Substantia nigra (tissue), 51 donors: ENCODE measurements at places on chromosomes 11 and 22.

DNA sequence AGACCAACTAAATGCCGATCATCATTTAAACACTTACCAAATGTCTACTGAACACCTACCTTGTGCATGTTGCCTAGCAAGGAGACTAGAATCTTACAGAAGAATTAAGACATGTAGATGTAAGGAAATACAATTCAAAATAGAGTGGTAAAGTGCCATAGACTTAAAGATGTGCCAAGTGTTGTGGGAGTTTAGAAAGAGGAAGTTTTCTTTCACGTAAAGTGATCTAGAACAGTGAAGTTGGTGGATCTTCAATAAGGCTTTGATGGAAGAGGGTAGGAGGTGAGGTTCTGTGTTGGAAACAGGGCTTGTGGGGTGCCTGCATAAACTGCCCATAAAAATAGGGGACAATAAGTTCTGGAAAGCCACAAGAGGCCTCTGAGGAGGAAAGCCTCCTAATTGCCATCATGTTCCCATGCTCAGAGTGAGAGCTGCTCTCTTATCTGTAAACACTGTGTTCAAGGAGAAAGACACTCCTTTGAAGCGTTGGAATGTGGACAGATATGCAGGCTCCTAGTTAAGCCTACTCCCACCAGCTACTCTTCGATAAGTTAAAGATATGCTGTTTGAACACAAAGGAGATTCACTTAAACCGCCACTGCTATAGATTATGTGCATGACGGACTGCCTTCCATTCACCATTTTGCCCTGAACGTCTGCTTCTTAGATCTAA lies 66.7 kb downstream of the HSD17B12 start:
- DNase-seq = no peak

DNA sequence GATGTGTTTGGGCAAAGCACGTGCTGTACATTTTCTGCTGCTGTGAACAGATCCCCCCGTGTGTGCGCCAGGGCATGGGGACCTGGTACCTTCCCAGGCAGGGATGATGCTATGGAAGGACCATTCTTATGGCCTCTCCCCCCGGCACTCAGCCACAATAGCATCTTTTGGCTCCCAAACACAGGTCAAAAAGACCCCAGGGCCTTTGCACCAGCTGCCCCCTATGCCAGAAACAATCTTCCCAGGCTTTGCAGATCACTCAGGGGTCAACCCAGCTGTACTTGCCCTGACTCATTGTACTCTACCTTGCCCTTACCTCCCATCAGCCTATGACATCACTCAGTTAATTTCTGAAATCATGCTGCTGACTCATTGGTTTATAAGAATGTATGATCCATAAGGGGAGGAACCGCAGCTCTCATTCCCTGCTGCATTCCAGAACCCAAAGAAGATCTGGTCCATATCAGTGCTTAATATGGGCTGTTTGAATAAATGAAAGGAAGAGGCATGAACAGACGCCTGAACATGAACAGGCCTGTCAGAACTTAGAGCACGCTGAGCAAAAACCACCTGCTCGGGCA lies 100.7 kb downstream of the CELSR1 start:
- DNase-seq = no peak

GRCh38 chr11:64098318-64098831 lies 62.6 kb downstream of the FLRT1 start:
- peak; percentile 27 for DNase-seq

- no peak for DNase-seq
These were observed 21.7 kb downstream of the KIAA0930 start for GRCh38 chr22:45218976-45219375.

DNA sequence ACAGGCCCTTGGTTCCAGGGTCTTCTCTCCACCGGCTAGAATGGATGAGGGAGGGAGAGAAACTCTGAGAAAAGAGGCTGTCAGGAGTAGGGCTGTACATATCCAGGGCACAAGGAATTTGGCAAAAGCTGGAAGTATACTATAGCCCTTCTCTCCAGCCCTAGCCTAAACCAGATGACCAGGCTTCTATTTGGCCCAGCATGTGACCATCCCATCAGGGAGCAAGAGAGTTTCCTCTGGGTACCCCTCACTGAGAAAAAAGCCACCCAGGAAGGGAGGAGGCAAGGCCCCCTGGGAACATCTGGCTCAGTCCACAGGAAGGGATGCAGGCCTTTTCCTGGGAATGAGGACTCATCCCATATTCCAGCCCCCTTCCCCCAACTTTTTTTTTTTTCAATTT lies 8.3 kb downstream of the CD44 start:
- DNase-seq = no peak

- DNase-seq = no peak
These were observed 2.6 kb downstream of the KLHDC7B start for GRCh38 chr22:50548040-50548920.

- DNase-seq = no peak
These were observed 32.3 kb downstream of the MUC5B start for GRCh38 chr11:1255151-1255550.

- DNase-seq = peak; percentile 67
These were observed at the start of gene PLAAT4 for GRCh38 chr11:63536669-63537292. TSS of gene PLAAT4 (plus strand) at chr11:63536808. CDS start at chr11:63536869, 61 bp downstream.

DNA sequence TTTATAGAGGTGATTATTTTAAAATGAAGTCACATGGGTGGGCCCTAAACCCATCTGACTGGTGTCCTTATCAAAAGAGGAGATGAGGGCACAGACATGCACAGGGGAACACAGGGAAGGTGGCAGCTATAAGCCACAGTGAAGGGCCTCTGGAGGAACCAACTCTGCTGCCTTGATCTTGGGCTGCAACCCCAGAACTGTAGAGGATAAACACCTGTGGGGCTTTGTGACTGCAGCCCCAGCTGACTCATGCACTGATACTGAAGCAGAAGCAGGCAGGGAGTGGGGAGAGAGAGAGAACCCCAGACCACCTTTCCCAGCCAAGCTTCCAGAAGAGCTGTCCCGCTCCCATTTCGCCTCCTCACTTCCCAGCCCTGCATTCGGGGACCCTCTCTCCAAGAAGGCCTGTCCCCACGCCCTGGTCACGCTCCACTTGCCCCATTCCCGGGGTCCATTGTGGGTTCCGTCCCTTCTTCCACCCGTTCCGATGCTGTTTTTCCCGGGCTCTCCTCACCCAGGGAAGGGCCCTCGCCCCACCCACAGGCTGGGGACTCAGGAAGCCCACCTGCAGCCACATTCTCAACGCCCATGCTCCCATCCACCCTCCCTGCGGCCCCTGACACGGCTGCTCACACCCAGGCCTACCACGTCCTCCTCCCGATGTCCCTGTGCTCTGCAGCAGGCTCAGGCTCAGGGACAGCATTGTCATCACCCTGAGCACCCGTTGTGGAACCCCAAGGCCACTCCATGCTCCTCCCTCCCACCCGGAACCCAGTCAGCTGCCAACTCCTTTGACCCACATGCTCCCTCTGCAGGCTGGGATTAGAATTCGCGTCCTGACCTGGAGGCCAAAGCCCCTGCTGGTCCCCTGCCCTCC lies 90.8 kb upstream of the SHANK2 start:
- no peak for DNase-seq

DNA sequence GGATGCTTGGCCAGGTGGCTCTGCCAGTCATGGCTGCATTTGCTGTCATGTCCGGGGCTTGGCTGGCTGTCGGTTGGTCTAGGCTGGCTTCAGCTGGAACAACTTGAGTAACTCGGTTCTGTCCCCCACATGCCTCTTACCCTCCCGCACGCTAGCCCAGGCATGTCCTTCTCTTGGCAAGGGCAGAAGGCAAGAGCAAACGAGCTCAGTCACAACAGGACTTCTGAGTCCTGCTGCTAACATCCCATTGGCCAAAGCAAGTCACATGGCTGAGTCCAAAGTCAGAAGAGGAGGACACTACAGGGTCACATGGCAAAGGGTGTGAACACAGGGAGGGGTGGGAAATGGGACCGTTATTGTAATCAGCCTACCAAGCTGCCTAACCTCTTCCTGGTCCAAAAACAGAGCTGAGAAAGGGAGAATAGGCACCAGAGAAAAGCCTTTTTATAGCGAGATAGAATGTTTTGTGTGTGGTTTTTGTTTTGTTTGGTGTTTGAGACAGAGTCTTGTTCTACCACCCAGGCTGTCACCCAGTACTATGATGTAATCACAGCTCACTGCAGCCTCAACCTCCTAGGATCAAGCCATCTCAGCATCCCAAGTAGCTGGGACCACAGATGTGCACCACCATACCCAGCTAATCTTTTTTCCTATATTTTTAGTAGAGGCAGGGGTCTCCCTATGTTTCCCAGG lies 81.9 kb downstream of the MN1 start:
- DNase-seq = peak; percentile 29

DNA sequence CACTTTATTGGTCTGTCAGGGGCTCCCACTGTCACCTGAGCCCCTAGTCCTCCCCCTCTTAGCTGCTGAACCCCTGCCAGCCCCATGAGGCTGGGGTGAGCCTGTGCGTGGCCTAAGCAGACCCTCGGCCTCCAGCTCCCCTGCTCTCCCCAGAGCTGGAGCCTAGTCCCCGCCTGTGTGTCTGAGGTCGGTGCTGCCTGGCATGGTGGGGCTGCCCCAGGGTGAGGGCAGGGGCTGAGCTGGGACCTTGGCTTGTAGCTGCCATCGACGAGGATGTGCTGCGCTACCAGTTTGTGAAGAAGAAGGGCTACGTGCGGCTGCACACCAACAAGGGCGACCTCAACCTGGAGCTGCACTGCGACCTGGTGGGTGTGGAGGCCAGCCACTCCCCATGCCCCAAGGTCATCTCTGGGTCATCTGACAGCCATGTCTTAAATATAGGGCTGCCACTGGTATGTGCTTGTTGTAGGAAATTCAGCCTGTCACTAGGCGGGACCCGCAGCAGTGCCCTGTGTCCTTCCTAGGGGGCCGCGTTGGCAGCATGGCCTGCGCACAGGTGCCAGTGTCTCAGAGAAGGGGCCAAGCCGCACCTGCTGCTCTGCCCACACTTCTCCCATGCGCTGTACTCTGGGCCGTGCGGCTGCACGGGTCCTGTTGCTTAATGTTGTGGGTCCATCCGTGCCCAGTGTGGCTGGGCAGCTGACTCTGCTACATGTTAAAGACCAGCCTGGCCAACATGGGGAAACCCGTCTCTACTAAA lies 21.0 kb downstream of the PPIL2 start:
- DNase-seq = no peak

DNA sequence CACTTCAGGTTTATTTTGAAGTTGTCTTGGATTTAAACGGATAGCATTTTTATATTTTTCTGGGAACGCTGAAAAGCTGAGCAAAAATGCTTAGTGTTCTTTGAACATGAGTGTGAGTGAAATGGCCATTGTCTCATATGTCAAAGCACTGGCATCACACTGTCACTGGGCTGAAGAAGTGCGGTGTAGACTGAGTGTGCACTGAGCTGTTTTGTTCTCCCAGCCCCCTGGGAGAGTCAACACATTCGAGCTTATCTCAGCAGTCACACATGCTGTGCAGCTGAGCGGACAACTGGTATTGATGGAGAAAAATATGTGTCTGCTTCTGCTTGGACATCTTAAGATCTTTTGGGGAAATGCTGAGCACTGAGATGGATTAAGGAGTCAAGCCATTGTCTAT lies 90.8 kb downstream of the TECTA start:
- DNase-seq = no peak

GRCh38 chr11:73585834-73586575 lies 11.9 kb downstream of the FAM168A start:
- no peak for DNase-seq

- no peak for DNase-seq
These were observed 100.0 kb upstream of the NNMT start for GRCh38 chr11:114195981-114196731.

DNA sequence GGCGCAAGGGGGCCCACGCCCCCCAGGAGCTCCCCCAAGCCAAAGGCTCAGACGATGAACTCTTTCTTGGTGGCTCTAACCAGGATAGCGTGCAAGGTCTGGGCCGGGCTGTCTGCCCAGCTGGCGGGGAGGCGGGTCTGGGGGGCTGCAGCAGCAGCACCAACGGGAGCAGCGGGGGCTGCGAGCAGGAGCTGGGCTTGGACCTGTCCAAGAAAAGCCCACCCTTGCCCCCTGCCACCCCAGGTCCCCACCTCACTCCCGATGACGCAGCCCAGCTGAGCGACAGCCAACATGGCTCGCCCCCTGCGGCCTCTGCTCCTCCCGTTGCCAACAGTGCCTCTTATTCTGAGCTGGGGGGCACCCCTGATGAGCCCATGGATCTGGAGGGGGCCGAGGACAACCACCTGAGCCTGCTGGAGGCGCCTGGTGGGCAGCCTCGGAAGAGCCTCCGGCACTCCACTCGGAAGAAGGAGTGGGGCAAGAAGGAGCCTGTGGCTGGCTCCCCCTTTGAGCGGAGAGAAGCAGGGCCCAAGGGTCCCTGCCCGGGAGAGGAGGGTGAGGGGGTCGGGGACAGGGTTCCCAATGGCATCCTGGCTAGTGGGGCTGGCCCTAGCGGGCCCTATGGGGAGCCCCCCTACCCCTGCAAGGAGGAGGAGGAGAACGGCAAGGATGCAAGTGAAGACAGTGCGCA lies 21.6 kb upstream of the TMEM191C start:
- no peak for DNase-seq

DNA sequence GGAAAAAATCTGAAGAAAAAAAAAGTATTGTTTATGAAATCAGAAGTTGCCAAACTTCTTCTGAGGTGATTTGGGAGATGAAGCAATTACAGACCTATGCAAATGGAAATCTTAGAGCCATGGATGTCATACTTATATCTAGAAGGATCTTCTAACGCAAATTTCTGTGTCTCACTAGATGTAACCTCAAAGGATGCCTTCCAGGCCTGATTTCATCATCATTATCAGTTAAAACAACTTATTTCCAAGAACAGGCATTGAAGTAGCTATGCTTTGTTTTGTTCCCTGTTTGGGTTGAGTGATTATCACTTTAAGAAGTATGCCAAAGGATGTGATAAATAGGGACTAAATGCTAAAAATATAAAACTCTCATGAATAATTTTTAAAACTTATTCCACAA lies 43.9 kb upstream of the ANGPTL5 start:
- no peak for DNase-seq

- no peak for DNase-seq
These were observed 39.4 kb downstream of the MICAL2 start for GRCh38 chr11:12149672-12150225.

DNA sequence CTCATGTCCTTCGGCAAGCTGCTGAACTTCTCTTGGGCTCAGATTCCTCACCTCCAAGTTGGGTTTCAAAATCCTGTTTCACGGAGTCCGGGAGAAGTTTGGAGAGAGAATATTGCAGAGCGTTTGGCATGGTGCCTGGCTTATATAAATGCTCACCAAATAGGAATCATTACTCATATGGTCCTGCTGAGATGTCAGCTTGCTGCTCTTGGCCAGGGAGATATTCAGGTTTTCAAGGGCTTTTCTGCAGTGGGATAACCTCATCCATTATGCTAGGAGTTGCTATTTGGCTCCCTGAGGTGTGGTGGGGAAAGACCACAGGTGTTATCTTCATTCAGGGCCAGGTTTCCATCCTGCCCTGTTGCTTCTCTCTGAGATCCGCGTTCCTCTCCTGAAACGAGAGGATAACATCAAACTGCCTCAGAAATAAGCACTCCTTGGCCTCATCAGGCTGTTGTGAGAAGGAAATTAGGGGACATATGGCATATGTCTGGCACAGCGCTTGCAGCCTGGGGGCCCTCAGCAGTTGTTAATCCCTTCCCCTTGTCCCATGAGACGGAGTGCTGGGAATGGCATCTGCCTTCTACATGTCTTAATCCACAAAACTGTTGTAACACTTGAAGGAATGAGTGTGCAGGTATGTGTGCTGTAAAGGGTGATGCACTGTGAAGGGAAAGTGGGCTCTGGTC lies 29.9 kb upstream of the ACER3 start:
- no peak for DNase-seq
